ENCODE measurements at places on chromosomes 12 and 14.

DNA sequence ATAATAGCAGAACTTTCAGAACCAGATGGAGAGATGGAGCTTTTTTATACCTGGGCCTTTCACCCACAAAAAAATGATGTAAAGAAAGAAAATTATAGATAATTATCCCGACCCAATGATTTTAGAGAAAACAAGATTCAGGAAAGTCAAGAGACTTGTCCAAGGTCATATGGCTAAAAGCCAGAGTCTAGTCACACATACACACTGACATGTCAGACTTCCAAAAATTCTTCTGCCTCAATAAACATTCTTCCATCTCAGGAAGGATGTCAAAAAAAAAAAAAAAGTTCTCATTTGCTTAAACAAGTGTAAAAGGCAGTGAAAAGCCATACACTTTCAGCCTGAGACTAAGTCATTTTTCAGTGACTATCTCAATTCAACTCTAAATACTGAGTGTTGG is 116.0 kb downstream of the PRICKLE1 start:
- DNase-seq = no peak

DNA sequence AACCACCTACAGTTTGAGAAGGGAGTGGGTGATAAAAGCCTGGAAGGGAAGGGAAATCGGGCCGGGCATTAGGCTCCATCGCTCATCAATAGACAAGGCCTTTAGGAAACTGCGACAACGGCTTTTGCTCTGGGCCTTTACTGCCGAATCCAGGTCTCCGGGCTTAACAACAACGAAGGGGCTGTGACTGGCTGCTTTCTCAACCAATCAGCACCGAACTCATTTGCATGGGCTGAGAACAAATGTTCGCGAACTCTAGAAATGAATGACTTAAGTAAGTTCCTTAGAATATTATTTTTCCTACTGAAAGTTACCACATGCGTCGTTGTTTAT is 261 bp upstream of the RNU7-1 start:
- DNase-seq = no peak

- no peak for DNase-seq
Measured at GRCh38 chr14:96582995-96583394, 80.8 kb downstream of the PAPOLA start.

GRCh38 chr12:117452112-117452511 is 90.7 kb upstream of the NOS1 start:
- no peak for DNase-seq

GRCh38 chr14:90756755-90757345 is 59.4 kb downstream of the TTC7B start:
- DNase-seq = no peak

- no peak for DNase-seq
Measured at GRCh38 chr12:53160673-53161072, 19.8 kb upstream of the ZNF740 start.

DNA sequence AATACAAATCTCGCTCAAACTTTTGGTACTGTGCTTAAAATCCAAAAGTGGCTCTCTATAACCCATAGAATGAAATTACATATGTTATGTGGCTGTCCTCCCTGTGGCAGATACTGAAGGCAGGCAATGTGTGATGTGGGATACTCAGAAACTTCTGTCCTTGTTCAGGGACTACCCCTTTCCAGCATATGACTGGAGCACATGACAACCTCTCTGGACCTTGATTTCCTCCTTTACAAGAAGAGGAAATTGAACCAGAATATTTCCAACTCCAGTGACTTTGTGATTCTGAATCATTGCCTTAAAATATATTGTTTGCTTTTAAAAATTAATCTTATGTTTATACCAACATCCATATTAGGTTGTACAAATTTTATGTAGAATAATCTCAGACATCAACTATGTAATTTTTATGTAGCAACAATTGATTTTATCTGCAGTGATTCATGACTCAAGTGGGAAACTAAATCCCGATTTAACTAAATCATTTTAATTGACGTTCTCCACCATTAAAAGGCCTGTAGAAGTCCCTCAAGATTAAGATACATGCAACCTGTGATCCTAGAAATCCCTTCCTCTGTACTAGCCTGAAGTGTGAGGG is 162.4 kb downstream of the AKAP6 start:
- DNase-seq = no peak

- DNase-seq = no peak
Measured at GRCh38 chr14:25394791-25395391, 344.9 kb upstream of the STXBP6 start.

DNA sequence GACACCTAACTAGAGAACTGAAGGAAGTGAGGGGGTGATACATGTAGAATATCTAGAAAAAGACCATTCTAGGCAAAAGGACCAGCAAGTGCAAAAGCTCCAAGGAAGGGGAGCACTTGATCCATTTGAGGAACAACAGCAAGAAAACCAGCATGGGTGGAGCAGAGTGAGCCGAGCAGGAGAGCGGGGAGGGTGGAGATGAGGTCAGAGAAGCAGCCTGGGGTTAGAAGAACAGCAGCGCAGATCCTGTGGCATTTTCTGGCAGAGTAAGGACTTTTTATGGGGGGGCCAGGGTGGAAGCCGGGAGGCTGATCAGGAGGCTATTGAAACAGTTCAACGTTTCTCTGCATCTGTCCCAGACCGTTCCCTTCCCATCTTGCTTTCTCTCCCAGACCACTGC is 24.5 kb upstream of the TMCC3 start:
- DNase-seq = no peak

DNA sequence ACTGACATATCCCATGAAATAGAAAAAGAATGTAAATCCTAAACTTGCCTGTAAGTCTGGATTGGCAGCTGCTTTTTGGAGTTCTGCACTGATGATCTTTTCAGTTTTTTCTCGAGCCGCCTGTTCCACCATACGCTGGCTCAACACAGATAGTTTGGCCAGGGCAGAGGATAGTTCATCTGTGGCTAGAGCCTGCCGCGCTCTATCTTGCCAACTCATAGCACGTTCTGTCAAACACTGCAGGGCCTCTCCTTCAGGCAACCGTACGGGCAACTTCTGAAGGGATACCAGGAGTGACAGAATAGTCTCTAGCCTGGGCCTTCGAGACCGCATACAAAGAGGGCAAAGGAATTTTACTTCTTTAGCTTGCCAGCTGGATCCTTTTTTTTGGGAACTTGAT is 44.8 kb upstream of the SLC6A13 start:
- no peak for DNase-seq

DNA sequence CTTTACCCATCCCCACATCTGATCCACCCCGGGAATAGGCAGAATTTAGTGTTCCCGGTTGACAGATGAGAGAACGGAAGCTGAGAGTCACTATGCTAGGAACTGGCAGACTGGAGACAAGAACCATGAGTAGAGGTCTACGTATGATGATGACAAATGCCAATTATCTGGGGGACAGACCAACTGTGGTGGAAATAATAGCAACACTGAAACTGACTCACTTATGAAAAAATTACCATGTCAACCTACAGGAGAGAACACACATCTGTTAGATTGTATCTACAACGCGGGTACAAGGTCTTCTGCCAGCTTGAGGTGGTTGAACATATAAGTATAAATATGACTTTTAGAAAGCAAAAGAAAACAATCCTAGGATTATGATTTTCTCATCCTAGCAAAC is 15.4 kb upstream of the SELPLG start:
- no peak for DNase-seq

GRCh38 chr12:46458500-46459102 is 86.0 kb upstream of the SLC38A2 start:
- no peak for DNase-seq
